Esophagus squamous epithelium (tissue), 5 donors: ENCODE measurements at places on chromosomes 4 and X. TPM values are rescaled to one million over a fixed set of nuclear protein-coding genes. Genes with fewer than 3 reads are reported as not detected.

GRCh38 chr4:150160473-150160872, 82.2 kb downstream of the DCLK2 start:
- no peak for DNase-seq

The GALNTL6 gene
- not detected for total RNA-seq

The CLIC2 gene
- total RNA-seq: 7.3 TPM

The TMPRSS11D gene
- 165 TPM for total RNA-seq

- DNase-seq: no peak
Measured at GRCh38 chr4:185839770-185840169, 27.8 kb upstream of the SORBS2 start.

GRCh38 chr4:155889031-155889793, 14.3 kb upstream of the TDO2 start:
- DNase-seq: no peak

The USP53 gene
- total RNA-seq: 71.5 TPM

The GNL3L gene
- total RNA-seq: 21.7 TPM

DNA sequence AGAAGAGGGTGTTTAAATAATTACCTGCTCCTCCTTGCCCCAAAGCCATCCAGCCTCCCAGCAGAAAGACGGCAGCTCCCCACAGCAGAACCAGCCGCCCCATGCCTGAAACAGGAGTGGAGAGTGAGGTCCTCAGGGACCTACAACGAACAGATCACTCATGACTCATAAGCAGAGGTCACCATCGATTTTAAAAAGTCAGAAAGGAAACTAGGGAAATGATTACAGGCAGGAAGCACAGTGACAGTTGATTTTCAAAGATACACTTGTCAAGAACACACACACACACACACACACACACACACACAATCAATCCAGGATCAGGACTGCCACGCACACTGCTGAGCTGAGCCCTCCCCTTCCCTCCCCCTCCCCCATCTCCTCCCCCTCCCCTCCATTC, at the start of gene CRLF2:
Gene CRLF2 (minus strand): TSS at position 118 of the 400 bp plus-strand sequence. CDS start 15 bp downstream, at position 103.
- DNase-seq: no peak

- DNase-seq: no peak
Measured at GRCh38 chr4:147780137-147780777, 48.4 kb downstream of the ARHGAP10 start.

The RIPPLY1 gene
- total RNA-seq: not detected

DNA sequence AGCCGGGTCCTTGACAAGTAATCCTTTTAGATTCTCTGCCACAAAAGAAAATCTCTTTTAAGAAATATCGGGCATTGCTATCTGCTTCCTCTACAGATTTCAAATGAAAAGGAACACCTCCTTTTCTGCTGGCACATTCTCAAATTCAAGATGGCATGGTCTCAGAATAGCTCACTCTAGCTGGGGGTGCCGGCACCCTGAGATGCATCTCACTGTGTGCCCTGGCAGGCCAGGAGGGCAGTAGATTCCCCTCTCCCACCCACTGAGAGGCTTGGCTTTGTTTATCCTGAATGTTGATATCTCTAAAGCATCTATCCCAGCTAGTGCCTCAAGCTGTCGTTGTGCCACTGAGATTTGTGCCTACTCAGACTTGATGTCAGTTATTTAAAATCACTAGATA, 319.5 kb downstream of the ARHGAP10 start:
- no peak for DNase-seq
